ENCODE measurements at places on chromosomes 2 and 18.

DNA sequence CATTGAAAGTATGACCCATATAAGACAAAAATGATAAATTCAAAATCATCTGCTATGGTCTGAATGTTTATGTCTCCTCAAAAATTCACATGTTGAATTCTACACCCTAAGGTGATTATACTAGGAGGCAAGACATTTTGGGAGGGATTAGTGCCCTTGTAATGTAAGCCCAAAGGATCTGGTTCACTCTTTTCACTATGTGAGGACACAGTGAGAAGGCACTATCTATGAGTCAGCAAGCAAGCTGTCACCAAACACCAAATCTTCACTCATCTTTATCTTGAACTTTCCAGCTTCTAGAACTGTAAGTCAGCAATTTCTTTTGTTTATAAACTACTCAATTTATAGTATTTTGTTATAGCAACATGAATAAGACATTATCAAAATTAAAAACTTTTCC, 284.7 kb upstream of the ZC3H15 start:
- DNase-seq = no peak

GRCh38 chr2:101693991-101694588, 3.4 kb upstream of the MAP4K4 start:
- no peak for DNase-seq

DNA sequence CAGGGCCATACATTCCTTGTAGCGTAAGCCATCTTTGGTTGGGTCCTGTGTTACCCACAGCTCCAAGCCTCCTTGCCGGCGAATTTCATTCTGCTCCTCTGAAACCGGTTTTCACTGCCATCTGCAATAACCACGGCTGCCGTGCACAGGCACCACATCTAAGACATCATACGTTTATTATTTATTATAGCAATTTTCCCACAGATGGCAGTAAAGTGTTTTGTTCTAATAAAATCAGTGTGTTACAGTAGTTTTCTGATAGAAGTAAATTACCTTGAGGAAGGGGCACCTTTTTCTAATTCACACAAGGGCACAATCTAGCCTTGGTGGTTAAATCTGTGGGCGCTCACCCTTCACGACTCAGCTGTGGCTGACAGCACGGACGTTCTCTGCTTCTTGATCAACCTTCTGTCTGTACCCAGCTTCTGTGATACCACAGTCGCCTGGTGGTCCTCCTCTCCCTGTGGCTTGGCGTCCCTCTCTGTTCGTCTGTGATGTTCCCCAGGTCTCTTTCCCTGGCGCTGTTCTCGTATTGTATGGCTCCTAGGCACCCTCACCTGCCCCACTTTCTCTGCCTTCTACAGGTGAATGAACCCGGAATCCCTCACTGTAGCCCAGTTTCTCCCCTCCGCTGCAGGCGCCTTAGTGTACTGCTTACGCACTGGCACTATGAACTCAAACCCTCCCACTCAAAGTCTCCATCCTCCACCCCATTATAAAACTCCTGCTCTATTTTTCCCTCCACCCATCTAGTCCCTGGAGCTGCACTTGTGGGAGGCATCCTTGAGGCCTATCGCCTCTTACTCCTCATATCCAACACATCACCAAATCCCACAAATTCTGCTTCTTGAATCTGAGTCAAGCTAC, 236.8 kb downstream of the DYSF start:
- DNase-seq = no peak

DNA sequence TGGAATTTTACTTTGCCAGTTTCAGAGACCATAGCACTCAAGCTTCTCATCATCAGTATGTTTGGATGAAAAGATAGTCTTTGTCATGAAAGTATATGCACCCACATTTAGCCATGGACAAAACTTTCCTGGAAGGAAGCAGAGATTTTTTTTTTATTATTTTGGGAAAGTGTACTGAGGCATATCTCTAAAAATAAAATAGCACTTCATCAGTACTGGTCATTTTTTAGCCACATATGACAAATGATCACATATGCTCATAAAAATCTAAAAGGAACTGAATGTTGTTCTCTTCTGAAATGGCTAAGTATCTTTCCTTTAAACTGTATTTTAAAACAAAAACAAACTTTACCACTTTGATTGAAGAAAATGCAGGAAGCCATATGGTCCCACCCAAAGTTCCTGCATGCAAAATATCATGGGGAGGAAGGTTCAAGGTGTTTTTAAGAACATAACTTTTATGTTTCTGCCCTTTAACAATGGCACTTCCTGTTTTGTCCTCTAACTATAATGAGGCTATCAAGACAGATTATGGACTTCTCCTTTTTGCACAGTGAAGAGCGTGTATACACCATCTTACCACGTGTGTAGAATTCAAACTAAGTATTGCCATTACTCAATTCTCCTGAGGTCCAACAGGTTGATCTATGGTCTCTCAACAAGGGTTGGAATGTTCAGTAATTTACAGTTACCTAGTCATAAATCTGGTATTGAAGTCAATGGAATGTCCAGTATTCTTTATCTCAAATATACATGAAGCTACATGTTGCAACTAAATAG, 77.1 kb upstream of the SLC39A10 start:
- no peak for DNase-seq

GRCh38 chr2:73089270-73090030, 17.9 kb upstream of the SFXN5 start:
- DNase-seq = peak; percentile 51

DNA sequence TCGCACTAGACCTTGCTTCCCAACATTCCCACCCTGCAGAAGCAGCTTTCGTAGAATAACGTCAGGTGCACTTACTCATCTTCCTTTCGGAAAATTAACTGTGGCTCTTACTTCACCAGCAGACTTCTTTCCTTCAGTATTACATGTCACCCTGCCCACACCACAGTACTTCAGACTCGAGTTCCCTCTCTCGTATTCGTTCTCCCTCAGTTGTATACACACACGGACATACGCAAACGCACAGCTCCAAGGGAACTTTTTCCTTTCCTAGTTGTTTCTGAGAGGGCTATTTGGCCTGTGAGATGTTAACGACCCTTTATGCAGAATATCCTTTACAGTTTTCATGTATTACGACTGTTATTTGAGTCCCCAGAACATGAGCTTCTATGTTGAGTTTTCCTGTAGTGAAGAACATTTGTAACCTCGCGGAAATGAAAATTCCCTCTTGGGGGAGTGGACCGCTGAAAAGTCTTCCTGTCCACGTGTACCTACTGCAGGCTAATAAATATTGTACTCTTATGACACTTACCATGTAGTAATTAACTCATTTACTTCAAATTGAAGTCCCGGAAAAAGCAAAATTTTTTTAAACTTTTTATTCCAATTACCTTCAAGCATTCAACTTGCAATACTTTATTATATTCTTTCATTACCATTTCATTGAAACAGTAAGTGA, 908 bp downstream of the ERLEC1 start:
- no peak for DNase-seq

- no peak for DNase-seq
Measured at GRCh38 chr2:119197126-119197405, 26.6 kb upstream of the STEAP3 start.

- no peak for DNase-seq
Measured at GRCh38 chr2:19865151-19865550, 36.6 kb downstream of the TTC32 start.

- peak; percentile 39 for DNase-seq
Measured at GRCh38 chr2:28134262-28134812, 243.8 kb downstream of the BABAM2 start.

DNA sequence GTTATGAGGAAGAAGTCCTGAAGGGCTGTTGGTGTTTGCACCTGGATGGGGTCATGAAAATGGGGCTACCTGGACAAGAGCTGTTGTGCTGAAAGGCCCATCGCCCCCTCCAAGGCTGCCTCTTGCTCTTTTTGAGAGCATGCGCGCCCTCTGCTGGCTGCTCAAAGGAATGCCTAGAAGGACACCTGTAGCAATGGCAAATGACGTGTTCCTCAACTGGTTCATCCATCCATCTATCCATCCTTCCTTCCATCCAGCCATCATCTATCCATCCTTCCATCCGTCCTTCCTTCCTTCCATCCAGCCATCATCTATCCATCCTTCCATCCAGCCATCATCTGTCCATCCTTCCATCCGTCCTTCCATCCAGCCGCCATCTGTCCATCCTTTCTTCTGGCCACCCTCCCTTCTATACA, 17.2 kb upstream of the RPL31 start:
- DNase-seq = no peak

DNA sequence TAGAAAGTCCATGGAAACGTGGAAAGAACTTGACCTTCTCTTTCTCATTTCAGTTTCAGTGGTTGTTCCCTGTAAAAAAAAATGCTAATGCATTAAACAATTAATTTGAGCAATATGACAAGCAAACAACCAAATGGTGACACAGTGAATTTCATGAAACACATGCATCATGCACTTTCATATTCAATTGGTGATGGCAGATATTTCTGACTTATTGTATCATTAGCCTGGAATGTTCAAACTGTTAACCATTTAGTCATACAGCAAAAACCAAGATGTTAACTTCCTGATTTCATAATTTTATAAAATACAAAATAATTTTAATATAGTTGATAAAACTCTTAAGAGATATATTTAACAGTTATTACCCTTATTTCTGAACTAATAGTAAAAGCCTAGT, 85.5 kb downstream of the SCN1A start:
- DNase-seq = no peak

GRCh38 chr2:160440888-160441287, 52.7 kb downstream of the RBMS1 start:
- no peak for DNase-seq

GRCh38 chr18:7770908-7771307, 203.8 kb downstream of the PTPRM start:
- no peak for DNase-seq

DNA sequence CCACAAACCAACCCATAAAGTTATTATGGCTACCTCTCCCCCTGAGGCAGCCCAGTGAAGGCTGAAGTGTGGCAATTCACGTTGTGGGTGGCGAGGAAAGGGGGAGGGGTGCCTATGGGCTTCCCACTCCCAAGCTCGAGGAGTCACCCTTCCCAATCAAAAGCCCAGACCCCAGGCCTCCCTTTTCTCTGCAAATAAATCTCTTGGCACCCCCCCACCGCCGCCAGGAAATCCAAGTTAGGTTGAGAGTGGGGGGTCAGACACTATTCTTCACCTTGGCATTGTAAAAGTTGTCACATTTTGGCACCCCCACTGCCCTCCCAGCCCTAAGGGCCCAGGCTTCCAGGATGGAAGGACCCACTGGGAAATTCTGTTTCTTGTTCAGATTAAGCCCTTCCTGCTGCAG, 6.9 kb downstream of the ANKRD53 start:
- DNase-seq = no peak

GRCh38 chr2:180125245-180125962, 118.3 kb upstream of the CWC22 start:
- DNase-seq = peak; percentile 77

DNA sequence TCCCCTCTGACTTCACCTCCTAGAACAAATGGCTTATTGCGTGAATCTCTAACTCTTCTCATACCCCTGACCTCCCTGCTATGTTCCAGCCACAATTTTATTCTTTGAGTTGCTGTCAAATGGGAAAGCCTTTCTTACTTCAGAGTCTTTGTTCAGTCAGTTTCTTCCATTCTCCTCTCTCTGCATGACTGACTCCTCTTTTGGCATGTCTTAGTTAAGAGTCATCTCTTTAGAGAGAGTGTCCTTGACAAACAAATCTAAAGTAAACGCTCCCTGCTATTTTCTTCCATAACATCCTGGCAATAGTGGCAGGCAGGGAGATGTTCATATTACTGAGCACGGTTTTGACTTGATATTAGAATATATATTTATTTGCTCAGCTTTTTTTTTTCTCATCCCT, 170.7 kb upstream of the ERBB4 start:
- DNase-seq = no peak

DNA sequence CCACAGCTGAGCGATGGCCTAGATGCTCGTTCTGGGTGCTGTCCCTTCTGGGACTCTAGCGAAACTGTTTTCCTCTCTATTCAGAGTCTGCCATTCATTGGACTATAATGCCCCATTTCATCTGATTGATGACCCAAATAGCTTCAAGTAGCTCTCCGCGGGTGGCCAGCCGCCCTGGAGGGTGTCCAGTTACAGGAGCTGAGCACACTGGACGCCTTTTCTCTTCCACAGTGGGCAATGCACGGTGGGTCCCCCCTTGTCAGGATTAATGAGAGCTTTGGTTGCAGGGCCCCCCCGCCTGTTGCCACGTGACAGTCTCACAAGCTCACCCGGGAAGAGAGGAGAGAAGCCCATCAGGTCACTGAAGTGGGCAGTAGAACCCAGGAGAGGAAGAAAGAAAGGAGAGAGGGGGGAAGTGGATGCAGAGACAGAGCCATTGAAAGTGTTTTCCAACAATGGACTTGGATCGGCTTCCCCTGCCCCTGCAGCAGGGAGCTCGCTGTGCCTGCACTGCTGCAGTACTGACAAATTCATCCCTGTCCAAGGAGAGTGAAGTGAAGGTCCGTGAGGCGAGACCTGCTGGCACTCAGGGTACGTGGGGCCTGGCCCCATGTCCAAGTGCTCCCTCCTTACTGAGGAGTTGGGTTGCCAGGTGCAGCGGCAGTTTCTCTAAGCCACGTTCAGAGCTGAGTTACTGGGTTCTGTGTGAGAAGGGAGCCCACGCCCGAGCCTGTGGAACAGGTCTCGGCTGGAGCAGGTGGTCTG, 44.8 kb downstream of the DIPK1C start:
- DNase-seq = no peak

DNA sequence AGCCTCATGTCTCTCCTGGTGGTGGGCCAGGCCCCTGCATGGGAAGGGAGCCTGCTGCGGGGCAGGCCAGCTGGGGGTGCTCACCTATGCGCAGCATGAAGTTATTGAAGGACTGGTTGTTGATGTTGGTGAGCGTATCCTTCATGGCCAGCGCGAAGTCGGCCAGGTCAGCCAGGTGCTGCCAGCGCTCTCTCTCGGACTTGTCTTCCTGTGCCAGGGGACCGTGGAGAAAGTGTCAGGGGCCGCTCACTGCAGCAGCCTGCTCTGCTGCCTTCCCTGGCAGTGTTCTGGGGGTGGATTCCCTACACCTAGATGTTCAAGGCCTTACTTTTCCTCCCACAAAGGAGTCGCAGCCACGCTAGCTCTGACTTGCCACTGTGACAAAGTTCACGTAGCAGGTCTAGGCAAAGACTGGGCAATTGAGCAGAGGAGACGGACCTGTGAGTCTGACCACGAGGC, 28.2 kb downstream of the CENPO start:
- DNase-seq = no peak

DNA sequence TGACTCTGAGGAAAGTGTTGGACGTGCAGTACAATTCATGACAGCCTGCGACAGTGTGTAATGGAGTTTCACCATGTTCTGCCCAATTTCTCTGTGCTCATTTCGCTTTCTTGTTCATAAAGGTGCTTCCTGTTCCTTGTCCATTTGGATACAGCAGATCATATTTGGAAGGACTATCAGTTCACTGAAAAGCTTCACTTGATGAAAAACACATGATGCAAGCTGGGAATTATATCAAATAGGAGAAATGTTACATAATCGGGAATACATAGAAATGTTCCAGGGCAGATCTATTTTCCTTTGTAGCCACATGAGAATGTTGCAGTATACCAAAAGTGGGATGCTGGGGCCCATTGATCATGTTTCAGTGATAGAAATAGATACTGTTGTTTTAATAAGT, 266.3 kb upstream of the SLC14A2 start:
- DNase-seq = no peak

DNA sequence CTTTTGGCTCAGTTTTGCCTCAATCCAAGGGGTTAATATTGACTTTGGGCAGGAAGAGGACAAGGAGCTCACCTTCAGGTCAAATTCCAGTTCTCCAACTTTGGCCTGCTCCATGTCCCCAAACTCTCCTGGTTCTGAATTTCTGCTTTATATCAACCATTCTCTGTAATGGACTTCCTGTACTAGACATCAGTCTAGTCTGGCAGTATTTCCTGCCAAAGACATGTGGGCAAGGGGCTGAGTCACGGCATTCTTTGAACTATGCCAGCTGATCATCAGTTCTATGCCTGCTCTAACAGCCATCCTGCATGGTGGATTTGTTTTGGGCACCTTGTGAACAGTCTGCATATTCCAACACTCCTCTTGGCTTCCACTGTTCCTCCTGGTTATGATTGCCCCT, 199.4 kb downstream of the ZEB2 start:
- DNase-seq = no peak

Data from urinary bladder (tissue), 4 donors.